ENCODE measurements at places on chromosomes 16 and 17.
A peak's percentile ranks its signal among the peaks of the same experiment; 100 is the strongest.

- DNase-seq = no peak
Observed at GRCh38 chr17:65409381-65409780, 152.1 kb downstream of the AXIN2 start.

GRCh38 chr17:69048634-69049033 lies 12.1 kb downstream of the ABCA9 start:
- DNase-seq = no peak

- no peak for DNase-seq
Observed at GRCh38 chr16:81608523-81609209, 164.1 kb downstream of the CMIP start.

DNA sequence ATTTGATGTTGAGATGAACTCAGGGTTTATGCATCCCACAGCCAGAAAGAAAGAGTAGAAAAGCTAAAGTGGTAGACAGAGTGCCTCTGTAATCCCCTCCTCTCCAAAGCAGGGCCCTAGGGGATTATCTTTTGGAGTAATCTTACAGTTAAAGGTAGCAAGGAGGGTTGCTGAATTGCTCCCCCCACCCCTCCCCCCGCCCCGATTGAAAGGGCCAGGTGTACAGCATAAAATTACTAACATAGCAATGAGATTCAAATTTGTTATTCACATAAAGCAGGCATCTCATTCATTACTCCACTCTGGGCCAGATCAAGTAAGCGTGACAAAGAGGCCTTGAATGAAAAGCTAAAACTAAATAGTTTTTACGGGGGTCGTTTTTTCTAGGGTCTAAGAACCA lies 72.7 kb downstream of the STH start:
- peak; percentile 15 for DNase-seq

DNA sequence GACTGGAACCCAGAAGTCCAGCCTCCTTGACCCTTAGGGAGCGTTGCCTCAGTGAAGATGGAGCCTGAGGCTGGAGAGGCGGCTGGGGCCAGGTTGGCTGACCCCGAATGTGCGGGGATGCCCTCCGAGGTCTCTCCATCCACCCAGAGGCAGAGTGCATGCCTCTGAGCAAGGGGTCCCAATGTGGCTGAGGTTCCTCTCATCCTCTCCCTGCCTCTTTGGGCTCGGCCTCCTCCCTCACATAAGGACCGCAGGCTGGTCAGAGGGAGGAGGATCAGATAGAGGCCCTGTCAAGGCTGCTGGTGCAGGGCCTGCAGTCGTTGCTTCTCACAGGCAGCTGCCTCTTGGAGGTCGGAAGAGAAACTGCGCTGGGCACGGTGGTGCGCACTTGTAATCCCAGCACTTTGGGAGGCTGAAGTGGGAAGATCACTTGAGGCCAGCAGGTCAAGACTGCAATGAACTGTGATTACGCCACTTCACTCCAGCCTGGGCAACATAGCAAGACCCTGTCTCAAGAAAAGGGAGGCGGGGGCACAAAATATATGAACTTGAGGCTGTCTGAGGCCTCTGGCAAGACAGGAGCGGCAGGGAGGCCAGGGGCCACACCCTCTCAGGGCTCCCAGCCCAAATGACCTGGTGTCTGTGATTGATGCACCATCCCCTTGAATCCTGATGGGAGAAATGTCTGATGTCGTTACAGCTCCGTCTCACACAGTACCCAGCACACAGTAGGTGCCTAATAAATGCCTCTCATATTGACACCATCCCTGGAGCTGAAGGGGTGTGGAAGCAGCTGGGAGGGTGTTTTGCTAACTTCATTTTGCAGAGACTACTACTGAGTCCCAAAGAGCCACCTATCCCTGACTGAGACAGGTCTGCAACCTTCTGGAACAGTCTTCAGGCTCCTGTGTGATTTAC lies 220.1 kb upstream of the GSE1 start:
- DNase-seq = no peak

DNA sequence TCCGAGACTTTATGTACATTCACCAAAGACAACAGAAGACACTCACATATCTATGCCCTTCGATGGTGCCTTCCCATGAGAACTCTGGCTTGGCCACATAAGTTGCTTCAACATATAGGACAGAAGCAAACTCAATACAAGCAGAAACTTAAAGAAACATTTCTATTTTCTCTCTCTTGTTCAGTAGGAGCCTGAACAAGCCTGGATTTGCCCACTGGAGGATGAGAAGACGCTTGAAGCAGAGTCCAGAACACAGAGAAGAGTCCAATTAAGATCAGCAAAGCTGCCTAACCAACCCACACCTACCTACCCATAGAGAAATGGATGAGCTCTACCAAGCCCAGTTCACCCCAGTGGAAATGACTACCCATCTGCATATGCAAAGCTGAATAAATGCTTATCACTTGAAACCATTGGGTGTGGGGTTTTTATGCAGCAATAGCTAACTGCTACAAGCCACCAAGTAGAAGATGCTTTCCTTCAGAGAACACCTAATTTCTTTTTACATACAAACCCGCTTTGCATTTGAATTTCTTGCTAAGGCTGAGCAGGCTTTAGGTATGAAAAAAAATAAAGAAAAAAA lies 337.9 kb upstream of the DYNLRB2 start:
- DNase-seq = no peak

- peak; percentile 19 for DNase-seq
Observed at GRCh38 chr17:64773836-64774761, 112.0 kb upstream of the SMURF2 start.

- no peak for DNase-seq
Observed at GRCh38 chr17:19305256-19305655, 57.3 kb downstream of the B9D1 start.

GRCh38 chr17:50642722-50643656 lies 8.3 kb downstream of the ABCC3 start:
- DNase-seq = no peak

- DNase-seq = no peak
Observed at GRCh38 chr17:50871364-50871763, 5.2 kb upstream of the TOB1 start.

- no peak for DNase-seq
Observed at GRCh38 chr16:88842806-88843205, 13.9 kb downstream of the GALNS start.

DNA sequence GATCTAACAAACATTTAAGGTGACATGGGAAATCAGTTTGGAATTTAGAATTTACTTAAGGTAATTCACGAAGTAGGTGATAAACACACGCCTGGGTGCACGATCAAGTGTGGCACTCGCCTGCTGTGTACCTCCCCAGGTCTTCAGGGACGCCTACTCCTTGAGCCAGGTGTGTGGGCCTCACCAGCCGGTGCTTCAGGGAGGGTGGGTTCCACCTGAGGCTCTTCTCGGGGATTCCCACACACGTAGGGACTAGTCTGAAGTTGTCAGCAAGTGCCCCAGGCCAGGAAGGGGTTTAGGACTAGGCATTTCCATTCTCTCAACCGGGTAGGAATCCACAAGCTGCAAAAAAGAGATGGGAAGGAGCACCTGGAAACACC lies 9.8 kb upstream of the NAT9 start:
- DNase-seq = no peak

- DNase-seq = no peak
Observed at GRCh38 chr16:88651989-88652761, 1.3 kb upstream of the CYBA start.

GRCh38 chr17:72683506-72684404 lies 408.7 kb downstream of the SLC39A11 start:
- peak; percentile 71 for DNase-seq

Data from NCI-H345 (cell line).